Stimulated activated CD4-positive, alpha-beta T cell treated with anti-CD3 and anti-CD28 coated beads, Interleukin-2, amount 100 ng/mL, for 4 hours (primary cell): ENCODE measurements at places on chromosomes 11 and 22.

DNA sequence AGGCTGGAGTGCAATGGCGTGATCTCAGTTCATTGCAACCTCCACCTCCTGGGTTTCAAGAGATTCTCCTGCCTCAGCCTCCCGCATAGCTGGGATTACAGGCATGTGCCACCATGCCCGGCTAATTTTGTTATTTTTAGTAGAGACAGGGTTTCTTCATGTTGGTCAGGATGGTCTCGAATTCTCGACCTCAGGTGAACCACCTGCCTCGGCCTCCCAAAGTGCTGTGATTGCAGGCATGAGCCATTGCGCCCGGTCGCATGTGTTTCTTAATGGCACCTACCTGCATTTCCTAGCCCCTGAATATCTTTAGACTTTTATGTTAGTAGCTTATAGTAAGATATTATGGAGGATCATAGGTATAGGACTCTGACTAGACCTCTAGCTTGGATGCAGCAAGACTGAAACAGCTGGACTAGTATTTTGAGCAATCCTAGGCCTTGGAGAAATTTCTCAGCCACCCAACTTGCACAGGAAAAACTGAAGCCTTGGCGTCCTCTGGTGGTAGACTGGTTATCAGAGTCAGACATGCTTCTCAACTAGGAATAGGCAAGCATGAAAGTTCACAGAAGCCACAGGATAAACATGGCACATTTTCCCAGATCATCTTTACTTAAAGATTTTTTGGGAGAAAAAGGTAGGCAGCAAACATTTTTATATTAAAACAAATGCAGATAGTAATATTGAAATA lies 22.7 kb upstream of the C1QTNF4 start:
- no peak for DNase-seq

GRCh38 chr11:124868331-124869274 lies 3.4 kb downstream of the ROBO3 start:
- no peak for DNase-seq

- no peak for DNase-seq
These were observed 123.5 kb upstream of the APOA1 start for GRCh38 chr11:116960930-116961329.

- DNase-seq: no peak
These were observed 631 bp downstream of the PHF21A start for GRCh38 chr11:46120346-46121300.

- no peak for DNase-seq
These were observed 5.1 kb upstream of the CARNS1 start for GRCh38 chr11:67410369-67410831.
